ENCODE measurements at places on chromosomes 12 and 14.

GRCh38 chr14:87960013-87960787 lies 32.8 kb downstream of the GALC start:
- no peak for DNase-seq

GRCh38 chr14:87935081-87935828 lies 57.7 kb downstream of the GALC start:
- no peak for DNase-seq

GRCh38 chr12:56141946-56142784 lies 10.2 kb upstream of the MYL6B start:
- DNase-seq: no peak

GRCh38 chr14:24612196-24612595 lies 2.7 kb upstream of the GZMH start:
- no peak for DNase-seq

GRCh38 chr14:89719366-89720075 lies 235.0 kb downstream of the EFCAB11 start:
- no peak for DNase-seq

DNA sequence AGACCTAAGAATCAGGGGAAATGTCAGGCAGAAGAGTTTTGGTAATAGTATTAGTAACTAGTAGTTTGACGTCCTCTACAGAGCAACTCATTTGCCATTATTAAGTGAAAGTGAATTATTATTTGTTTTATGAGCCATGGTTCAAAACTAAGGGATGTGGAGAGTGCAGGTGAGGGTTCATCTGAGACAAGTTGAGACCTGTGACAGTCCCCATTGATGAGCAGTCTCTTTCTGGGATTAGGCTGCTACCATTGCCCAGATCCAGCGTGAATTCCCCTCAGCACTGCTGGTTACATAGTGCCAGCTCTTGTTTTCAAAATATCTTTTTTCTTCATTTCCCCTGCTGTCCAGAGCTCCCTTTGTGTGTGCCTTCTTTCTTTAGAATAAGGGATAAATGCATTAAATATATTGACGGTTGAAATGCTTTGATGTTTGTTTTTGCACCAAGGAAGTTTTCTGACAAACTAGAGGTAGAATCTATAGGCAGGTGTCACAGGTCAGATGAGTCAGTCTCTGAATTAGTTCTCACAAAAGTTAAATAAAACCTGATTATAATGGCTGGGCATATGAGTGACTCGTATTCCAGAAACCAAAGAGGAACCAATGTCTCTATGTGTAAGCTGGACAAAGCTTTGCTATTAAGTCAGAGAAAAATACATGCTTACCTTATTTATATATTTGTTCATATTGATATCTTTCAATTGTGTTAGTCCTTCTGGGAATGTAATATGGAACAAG lies 381.4 kb downstream of the TMEM117 start:
- DNase-seq: no peak

- no peak for DNase-seq
Observed at GRCh38 chr12:2733493-2734355, 61.0 kb upstream of the FKBP4 start.

GRCh38 chr12:76028571-76029277 lies 2.9 kb downstream of the PHLDA1 start:
- DNase-seq: no peak

GRCh38 chr12:49934505-49934904 lies 16.0 kb upstream of the AQP2 start:
- no peak for DNase-seq

DNA sequence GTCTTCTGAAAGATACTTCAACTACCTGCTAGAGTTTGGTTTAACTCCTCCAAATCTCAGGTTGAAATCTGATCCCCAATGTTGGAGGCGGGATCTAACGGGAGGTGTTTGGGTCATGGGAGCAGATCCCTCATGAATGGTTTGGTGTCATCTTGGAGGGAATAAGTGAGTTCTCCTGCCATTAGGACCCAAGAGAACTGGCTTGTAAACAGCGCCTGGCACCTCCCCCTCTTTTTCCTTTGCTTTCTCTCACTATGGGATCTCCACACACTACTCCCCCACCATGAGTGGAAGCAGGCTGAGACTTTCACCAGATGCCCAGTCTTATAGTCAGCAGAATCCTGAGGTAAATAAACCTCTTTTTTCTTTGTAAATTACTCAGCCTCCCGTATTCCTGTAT lies 2.5 kb downstream of the CNIH1 start:
- no peak for DNase-seq

GRCh38 chr14:58904776-58905175 lies 267.0 kb downstream of the DACT1 start:
- DNase-seq: no peak

DNA sequence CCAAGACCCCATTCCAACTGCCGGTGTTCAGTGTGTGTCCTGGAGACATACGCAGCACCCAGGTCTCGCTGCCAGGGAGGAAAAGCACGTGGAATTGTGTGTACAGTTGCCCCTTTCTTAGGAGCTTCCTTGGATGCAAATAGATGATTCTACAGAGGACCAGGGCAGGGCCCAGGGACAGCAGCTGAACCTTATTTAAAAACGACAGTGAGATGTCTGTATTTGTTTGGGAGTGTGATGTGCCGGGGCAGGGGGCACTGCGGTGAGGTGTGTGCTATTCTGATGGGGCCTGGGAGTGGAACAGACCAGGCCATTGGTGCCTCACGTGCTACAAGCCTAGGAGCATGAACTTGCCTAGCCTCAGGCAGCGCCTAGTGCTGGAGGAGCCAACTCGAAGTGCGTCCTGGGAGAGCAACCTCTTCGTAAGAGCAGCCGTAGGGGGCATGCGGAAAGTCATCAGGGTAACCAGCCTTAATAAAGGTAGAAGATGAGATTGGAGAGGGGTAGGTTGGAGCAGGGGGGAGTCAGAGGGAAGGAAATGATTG lies 98.3 kb upstream of the ESRRB start:
- DNase-seq: no peak

DNA sequence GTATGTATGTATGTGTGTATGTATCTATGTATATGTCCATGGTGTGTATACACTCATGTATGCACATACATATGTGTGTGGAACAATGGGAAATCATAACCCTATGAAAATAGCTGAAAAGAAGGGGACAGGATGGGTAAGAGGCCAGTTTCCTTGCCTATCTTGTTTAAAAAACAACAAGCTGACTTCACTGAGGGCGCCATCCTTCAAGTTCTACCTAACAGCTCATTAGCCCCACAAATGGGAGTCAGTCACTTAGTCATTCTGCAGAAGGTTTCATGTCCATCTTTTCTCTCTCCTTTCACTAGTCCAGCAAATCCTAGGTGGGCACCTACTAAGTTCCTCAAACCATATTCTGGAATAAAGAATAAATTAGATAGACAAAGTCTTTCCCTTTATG lies 14.7 kb downstream of the STON2 start:
- no peak for DNase-seq

DNA sequence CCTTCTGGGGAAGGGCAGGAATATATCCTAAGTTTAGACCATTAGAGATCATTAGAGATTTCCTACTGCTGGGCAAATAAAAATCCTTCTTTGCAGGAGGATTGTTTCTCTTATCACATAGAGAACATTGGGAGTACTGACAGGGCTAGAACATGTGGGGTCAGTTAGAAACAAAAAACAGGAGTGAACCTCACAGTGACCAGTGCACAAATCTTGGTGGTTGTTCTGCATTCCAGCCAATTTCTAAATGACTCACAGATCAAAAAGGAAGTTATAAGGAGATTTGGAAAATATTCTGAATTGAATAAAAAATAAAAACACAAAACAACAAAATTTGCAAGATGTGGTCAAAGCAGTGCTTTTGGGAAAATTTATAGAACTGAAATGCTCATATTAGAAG lies 118.8 kb downstream of the LLPH start:
- no peak for DNase-seq

GRCh38 chr12:45989721-45990467 lies 480 bp downstream of the SCAF11 start:
- DNase-seq: peak; percentile 27

DNA sequence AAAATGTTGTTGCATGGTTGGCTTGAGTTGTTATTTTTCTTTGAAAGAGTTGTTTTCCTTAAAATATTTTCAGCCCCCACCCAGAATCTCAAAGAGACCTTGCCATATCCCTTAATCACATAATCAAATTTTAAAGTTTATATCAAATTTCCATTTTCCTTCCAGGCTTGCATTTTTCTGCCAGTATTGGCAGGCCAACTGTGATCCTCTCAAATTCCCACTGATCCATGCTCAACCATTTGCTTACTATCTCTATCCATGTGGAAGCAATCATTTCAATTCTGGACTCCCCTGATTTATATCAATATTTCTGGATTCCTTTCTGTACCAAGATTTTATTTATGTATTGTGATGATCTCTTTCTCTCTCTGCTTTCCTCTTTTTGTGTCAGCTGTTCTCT lies 64.2 kb upstream of the PYGL start:
- no peak for DNase-seq

DNA sequence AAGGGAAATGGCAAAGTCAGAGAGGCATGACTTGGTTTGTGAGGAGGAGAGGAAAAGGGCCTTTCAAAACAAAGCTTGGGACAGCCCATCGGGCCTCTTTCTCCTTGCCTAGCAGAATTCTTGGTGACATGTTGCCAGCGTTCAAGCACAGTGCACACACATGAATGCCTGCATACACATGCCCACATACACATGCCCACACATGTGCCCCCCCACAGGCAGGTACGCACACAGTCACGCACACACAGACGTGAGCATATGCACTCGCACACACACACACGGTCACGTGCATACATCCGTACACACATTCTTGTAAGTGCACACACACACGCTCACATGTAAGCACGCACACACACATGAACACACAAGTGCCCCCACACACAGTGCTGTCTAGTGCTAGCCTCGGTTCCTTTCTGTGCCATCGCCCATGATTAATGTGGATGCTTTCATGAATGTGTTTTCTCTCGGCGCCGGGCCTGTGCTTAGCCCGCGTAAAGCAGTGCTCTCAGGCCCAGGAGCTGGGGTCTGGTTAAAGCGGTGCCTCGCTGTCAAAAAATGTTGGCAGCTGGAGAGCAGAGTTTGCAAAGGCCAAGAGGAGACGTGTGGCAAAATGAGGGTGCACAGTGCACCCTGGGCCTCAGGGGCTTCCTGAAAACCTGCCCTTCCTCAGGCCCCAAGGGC lies 328.8 kb upstream of the DIO3 start:
- no peak for DNase-seq

DNA sequence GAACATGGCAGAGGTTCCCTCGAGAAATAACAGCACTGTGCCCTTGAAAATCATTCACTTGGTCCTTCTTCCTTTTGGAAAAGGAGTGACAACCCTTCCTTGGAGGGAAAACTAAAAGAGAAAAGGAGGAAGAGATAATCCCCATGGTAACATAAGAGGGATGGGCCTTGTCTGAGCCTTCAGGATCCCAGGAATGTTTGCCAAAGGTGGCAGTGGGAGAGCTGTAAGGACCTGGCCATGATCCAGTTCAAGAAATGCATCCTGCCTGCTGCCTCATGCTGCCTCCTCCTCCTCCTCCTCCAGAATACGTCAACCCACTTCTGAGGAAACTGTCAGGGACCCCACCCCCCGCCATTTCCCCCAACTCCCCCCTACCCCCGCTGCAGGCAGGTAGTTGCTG lies 118.8 kb downstream of the KCNK10 start:
- DNase-seq: no peak

DNA sequence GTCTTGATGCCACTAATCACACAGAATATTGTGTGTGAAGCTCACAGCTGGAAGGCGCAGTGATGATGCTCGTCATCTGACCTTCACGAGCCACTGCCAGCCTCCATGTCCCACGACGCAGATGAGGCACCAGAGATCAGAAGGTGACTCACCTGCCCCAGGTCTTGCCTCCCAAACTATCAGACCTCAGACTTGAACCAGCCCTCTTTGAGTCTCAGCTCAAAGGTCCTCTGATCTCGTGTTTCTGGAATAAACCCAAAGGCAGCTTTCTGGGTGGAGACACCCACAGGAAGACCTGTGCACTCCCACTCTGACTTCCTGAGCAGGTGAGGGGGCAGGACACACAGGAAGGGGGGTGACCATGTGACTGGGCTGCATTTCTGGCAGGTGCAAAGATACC lies 19.6 kb upstream of the CHGA start:
- no peak for DNase-seq

DNA sequence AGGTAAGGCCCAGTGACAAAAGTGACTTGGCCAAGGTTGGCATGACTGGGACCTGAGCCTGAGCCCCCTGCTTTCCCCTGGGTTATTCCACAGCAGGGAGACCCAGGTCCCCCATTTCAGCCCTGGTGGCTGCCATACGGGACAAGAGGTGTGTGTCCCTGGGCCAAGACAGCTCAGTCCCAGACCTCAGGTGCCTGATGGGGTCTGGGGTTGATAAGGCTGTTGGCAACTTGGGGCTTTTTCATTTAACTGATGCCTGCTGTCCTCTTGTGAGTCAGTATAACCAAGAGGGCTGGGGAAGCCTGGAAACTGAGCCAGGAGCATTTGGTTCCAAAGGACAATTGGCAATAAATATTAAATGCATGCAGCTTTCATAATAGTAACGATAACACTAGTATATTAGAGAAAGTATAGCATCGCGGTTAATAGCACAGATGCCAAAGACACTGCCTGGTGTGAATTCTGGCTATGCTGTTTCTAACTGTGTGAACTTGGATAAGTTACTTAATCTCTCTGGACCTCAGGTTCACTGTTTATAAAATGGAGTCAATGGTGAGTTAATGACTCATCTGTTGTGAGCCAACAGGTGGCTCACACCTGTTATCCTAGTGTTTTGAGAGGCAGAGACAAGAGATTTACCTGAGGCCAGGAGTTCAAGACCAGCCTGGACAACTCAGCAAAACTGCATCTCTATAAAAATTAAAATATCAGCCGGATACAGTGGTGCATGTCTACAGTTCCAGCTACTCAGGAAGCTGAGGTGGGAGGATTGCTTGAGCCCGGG lies 898 bp downstream of the SDSL start:
- no peak for DNase-seq

DNA sequence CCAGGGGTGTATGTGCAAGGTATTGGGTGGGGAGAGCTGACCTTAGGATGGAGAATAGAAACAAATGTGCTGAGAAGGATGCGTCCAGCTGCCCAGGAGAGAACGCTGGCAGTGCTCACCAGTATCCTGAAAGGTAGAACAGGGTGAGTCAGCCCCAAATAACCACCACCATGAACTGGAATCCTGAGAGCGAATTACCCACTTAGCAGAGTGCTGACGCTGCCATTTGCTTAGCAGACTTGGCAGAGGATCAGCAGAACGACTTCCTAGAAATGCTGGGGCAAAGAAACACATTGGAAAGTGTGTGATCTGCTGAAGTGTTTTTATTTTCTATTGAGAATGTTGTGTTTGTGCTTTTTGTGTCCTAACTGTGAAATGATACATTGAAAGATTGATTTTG lies 213.6 kb downstream of the ADGRD1 start:
- DNase-seq: no peak
